ENCODE measurements at places on chromosomes 2 and 18.

DNA sequence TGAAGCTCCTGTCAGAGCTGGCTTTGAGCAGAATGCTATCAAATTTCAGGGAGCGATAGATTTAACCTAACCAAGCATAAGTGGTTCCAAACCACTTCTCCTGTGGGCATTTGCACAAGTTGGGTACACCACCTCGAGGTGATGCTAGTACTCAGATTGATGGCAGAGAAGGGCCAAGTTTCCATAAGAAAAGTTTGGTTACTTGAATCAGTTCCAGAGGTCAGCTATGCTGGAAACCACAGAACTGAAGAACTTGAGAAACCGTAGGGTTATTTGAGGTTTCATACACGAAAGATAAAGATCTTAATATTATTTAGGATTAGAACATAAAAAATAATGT is 238.2 kb upstream of the SOX11 start:
- no peak for DNase-seq

- DNase-seq = no peak
Measured at GRCh38 chr2:157185476-157186227, 71.9 kb upstream of the GALNT5 start.

- no peak for DNase-seq
Measured at GRCh38 chr18:3525870-3526420, 76.0 kb downstream of the TGIF1 start.

- no peak for DNase-seq
Measured at GRCh38 chr2:139917690-139918384, 1137.6 kb upstream of the NXPH2 start.

DNA sequence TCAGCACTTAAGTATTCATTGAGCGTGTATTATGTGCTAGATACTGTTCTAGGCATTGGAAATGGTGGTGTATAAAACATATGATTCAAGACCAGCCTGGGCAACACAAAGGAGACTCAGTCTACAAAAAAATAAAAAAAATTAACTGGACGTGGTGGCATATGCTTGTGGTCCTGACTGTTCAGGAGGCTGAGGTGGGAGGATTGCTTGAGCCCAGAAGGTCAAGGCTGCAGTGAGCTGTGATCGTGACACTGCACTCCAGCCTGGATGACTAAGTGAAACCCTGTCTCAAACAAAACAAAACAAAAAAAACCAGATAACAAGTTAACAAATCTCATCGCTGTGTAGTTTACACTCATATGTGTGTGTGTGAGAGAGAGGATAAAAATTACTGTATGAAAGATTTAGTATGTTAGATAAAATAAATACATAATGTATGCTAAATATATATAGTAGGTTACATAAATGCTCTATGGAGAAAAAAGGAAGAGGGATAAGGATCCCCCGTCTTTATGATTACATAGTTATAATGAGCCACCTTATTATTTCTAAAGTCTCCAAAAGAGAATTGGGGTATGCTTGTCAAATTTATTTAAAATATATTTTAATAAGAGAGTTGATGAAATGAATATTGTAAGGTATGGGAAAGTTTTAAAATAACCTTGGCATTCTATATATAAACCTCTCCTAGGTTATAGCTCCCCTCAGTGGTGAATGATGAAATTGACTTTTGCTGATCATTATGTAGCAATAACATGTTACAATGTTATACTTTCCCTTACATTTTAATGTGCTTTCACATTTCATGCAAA is 69.2 kb downstream of the EHBP1 start:
- DNase-seq = peak; percentile 31

All from glomerular endothelial cell (primary cell).